T-helper 2 cell (primary cell): ENCODE measurements at places on chromosomes 4 and X.
A peak's percentile ranks its signal among the peaks of the same experiment; 100 is the strongest.

GRCh38 chrX:41133551-41133950, 48.3 kb downstream of the USP9X start:
- DNase-seq: no peak

DNA sequence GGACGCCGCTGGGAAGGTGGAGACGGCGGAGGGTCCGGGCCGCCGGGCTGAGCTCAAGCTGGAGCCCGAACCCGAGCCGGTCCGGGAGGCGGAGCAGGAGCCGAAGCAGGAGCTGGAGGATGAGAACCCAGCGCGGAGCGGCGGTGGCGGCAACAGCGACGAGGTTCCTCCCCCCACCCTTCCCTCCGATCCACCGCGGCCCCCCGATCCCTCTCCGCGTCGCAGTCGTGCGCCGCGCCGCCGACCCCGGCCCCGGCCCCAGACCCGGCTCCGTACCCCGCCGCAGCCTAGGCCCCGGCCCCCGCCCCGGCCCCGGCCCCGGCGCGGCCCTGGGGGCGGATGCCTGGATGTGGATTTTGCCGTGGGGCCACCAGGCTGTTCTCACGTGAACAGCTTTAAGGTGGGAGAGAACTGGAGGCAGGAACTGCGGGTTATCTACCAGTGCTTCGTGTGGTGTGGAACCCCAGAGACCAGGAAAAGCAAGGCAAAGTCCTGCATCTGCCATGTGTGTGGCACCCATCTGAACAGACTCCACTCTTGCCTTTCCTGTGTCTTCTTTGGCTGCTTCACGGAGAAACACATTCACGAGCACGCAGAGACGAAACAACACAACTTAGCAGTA, 483 bp downstream of the USP27X start:
- DNase-seq: no peak

DNA sequence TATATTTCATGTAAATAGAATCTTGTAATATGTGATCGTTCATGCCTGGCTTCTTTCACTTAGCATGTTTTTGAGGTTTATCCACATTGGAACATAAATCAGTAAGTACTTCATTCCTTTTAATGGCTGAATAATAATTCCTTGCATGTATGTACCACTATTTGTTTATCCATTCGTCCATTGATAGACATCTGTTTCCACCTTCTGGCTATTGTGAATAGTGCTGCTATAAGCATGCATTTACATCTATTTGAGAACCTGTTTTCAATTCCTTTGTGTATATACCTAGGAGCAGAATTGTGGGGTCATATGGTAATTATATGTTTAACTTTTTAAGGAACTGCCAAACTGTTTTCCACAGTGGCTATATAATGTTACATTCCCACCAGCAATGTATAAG, 356.7 kb upstream of the DIPK2B start:
- DNase-seq: no peak

GRCh38 chr4:144711700-144712456, 65.9 kb downstream of the HHIP start:
- no peak for DNase-seq

DNA sequence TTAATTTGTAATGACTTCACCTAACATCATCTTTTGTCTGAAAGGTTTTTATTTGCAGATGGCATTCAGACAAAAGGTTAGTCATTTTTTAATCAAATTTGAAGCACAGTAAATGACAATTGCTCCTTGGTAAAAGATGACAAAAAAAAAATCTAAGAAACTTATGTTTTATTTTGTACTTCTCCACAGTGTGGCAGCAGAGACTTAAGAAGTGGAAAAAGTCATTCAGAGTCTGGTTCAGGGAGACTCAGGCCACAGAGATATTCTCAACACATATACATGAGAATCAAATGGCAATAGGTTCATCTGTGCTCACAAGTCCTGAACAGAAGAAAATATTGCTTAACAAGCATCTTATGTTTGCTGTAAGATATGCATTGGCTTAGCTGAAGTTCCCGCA, 436.2 kb downstream of the KCNIP4 start:
- no peak for DNase-seq

GRCh38 chr4:70505151-70505748, 13.1 kb upstream of the AMTN start:
- peak; percentile 24 for DNase-seq

- no peak for DNase-seq
Observed at GRCh38 chr4:98289375-98289774, 28.2 kb downstream of the RAP1GDS1 start.

DNA sequence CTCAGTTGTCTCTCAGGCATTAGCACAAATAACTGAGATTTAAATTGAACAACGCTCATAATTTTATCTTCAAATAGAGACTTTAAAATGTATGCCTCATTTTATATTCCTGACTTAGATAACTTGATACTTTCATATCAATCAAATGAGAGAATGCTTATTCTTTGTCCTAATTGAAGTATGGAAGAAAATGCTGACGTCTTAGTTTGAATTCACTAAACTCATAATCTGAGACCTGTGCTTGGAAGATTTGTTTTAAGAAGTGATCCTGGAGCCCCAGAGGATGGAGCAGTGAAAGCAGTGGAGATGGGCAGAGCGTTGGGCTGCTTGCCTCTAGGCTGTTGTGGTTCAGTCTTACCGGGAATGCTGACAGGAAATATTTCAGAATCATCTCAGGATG, 76.1 kb downstream of the ZNF518B start:
- DNase-seq: no peak
